ENCODE measurements at places on chromosomes 13 and 19.

GRCh38 chr13:46492946-46493345 is 60.0 kb upstream of the LRCH1 start:
- DNase-seq, result no peak

DNA sequence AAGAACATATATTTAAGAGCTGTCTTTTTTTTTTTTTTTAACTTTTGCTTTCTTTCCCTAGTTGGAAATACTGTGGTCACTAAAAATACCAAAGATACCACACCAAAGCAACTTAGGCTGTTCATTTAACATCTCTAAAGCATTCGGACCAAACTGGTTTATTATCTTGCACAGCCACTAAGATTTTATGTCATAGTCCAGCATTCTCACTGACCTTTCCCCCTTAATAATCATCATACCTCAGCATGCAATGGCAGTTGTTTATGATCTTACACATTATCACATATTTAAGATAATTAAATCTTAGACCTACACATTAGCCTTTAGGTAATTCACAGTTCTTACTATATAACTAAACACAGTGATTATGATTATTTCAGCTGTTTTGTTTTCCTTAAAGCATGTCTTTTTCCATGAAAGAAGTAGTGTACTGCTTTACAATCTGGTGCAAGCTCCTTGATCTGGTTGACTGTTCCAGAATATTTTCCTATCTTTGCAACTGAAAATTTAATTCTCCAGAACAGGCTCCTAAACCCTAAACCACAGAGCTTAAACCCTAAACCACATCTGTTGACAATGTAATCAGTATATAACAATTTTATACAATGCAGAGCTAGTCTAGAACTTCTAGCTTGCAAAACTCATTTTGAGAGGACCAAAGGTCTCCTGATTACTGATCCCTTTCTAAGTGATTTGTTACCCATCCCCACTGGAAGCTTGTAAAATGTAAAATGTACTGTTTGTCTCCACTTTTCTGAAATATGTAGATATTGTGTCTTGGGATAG is 74.2 kb downstream of the CDK8 start:
- no peak for DNase-seq

DNA sequence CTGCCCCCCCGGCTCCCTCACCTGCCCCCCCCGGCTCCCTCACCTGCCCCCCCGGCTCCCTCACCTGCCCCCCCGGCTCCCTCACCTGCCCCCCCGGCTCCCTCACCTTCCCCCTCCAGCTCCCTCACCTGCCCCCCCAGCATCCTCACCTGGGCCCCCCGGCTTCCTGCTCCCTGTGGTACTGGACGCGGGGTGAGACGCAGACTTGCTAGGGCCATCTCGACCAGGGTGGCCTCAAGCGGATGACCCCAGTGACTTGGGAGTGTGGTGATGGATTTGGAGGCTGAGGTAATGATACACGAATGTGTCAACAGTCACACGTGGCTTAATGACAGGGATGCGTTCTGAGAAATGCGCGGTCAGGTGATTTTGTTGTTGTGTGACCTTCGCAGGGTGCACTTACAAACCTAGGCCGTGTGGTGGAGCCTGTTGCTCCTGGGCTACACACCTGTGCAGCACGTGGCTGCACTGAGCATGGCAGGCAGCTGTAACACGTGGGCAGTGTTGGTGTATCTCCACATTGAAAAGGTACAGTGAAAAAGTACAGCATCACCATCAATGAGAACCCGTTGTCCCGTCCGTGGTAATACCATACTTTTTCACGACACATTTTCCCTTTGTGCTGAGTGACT is 197.8 kb downstream of the TEX29 start:
- no peak for DNase-seq

GRCh38 chr13:59408738-59409137 is 755.0 kb downstream of the DIAPH3 start:
- no peak for DNase-seq

DNA sequence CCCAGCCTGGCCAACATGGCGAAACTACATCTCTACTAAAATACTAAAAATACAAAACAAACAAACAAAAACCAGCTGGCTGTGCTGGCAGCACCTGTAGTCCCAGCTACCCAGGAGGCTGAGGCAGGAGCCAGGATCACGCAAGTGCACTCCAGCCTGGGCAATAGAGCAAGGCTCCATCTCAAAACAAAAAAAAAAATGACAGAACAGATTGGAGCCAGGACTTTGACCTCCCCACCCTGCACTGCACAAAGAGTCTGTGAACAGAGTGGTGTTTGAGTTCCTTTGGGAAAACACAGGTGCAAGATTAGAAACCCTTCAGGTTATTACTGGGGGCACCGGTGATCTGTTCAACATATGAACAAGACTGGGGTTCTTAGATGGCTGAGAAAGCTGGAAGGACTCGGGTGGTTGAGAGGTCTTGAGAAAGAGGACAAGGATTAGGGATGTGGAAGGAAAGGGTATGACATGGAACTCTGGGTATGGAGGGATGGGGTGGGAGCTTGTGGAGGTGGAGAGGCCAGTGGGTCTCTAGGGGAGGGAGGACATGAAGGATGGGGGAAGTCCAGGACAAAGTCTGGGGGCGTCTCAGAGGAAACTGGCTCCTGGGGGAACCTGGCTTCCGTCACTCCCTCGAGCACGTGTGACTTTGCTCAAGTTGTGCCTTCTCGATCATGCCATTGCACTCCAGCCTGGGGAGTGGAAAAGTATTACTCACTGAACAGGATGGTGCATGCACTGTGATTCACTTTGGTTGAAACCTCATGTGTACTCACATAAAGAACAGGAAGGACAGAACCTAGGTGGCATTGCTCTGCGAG is 25.9 kb downstream of the RCN3 start:
- DNase-seq, result no peak

Data from activated T-helper 1 cell treated with anti-CD3 and anti-CD28 coated beads, Interleukin-2, amount 50 U/mL, for 16 hours (primary cell).